ENCODE measurements at places on chromosomes 1 and 21.
A peak's percentile ranks its signal among the peaks of the same experiment; 100 is the strongest.

GRCh38 chr1:23152966-23153684 lies 15.5 kb downstream of the LUZP1 start:
- DNase-seq, result no peak

GRCh38 chr1:152801333-152801732 lies 4.8 kb downstream of the LCE1D start:
- no peak for DNase-seq

DNA sequence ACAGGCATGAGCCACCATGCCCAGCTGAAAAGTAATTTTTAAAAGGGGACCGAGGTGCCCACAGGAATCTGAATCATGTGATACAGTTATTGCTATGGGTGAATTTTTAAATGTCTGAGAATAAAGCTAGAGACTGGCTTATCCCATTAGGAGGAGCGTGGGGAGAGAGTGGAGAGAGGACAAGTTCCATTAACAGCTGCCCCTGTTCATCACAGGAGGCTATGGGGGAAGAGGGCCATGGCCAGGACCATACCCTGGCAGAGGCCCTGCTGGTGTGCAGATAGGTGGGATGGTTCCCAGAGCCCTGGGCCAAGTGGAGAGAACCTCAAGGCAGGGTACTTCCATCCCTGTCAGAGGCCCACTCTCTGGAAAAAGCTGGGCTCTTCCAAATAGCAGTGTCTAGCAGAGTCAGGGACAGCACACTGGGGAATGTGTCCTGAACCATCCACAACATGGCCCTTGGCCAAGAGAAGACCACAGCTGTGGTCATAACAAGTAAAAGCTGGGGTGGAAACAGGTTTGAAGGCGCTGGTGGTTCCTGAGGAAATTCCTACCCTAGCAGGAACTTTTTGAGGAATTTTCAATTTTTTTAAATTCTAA lies 13.7 kb upstream of the ZNF691 start:
- DNase-seq, result no peak

DNA sequence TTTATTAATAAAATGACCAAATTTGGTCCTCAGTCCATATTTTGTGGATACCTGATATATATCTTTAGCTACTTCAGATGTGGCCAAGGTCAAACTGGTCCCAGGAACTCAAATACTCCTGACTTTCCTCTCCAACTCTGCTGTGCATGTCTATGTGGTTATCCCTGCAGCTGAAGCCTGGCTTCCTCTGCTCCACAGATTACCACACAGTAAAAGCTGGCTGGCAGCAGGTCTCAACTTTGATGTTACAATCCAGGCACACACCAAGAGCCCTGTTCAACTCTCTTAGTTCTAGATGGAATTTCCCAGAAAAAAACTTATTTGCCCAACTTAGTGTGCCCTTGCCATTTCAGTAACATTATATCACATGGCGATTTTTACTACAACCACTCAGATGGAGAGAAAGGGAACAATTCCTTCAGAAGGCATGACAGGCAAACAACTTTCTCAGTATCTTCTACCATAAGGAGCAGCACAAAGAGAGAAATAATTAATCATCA lies 479.5 kb downstream of the PLPP3 start:
- no peak for DNase-seq

DNA sequence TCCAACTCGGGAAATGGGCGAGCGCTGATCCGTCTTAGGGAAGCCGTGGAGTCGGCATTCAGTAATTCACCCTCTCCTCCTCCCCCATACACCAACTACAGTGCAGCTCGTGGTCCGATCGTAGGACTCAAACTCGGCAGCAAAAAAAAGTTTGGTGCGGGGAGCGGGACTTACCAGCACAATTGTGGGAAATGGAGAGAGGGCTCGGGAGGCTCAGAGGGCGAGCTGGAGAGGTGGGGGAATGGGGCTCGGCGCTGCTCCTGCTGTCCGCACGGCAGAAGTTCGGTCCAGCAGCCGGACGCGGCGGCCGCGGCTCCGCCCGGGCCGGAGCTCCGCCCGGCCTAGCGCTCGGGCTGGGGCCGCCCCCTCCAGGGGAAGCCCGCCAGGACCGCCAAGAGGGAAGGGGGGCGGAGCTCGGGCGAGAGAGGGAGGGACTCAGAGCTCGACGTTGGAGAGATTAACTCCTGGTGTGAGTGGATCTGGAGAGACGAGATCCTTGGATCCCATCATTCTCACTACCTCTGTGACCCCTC lies 676 bp upstream of the PIAS3 start:
- peak; percentile 67 for DNase-seq

GRCh38 chr1:224704107-224704735 lies 88.1 kb downstream of the CNIH3 start:
- DNase-seq, result no peak

GRCh38 chr1:219871427-219872057 lies 56.8 kb downstream of the SLC30A10 start:
- no peak for DNase-seq

DNA sequence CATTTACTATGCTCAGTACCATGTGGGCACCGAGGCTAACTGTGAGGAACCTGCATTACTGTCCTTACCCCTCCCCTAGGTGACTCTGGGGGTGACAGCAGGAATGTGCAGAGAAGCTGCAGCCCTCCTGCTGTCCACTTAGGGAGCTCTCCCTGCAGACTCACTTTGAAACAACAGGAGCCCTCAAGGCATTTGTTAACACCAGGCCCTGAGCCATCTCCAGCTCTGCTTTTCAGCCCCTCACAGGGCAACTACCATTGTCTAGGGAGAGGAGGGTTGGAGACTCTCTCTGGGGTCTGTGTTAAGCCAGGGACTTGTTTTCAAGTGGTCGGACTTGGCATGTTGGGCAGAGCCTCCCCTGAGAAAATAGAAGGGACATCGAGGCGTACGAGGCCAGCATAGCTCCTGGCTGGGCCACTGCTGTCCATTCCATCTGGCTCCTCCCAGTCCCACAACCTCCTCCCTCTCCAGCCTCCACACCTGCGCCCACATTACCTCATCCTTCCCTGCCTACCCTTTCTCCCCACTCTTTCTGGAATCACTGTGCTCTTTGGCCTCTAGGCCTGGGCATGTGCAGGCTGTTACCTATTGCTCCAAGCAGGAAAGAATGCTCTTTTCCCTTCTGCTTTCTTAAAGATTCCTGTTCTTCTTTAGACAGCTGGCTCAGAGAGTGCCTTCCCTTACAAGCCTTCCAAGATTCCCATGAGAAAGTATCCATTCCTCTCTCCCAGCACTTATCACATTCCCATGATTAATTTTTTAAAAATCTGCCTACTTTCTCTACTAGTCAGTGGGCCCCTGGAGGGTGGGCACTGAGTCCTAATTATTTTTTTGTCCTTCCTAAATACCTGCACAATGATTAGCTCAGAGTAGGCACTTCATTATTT lies 102.7 kb upstream of the GCLM start:
- DNase-seq, result no peak

DNA sequence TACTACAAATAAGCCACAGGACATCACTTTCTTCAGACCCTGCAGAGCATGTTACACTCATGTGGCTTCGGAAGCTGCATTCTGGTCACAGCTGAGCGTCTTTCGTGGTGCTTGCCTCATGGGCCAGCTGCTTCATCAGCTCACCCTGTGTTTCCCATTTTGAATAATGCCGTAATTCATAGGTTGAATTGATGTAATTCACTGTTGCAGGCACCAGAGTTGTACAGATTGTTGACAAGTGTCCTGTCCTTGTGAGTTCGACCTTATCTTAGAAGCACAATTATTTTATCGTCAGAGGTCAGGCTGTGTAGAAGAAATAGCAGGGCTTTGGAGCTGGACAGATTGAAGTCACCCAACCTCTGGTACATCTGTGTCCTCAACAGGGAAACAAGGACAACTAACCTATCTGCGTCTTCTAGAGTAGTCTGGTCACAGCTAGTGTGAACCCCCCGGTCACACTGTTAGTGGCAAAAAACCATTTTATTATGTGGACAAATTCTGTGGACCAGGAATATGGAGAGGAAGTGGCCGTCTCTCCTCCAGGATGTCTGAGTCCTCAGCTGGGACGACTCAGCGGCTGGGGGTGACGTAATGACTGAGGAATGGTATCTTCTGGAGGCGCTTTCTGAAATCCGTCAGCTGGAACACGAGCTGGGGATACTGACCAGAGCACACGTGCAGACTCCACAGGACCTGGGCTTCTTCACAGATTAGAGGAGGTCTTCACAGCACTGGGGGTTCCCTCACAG lies 17.8 kb downstream of the PKNOX1 start:
- DNase-seq, result no peak

DNA sequence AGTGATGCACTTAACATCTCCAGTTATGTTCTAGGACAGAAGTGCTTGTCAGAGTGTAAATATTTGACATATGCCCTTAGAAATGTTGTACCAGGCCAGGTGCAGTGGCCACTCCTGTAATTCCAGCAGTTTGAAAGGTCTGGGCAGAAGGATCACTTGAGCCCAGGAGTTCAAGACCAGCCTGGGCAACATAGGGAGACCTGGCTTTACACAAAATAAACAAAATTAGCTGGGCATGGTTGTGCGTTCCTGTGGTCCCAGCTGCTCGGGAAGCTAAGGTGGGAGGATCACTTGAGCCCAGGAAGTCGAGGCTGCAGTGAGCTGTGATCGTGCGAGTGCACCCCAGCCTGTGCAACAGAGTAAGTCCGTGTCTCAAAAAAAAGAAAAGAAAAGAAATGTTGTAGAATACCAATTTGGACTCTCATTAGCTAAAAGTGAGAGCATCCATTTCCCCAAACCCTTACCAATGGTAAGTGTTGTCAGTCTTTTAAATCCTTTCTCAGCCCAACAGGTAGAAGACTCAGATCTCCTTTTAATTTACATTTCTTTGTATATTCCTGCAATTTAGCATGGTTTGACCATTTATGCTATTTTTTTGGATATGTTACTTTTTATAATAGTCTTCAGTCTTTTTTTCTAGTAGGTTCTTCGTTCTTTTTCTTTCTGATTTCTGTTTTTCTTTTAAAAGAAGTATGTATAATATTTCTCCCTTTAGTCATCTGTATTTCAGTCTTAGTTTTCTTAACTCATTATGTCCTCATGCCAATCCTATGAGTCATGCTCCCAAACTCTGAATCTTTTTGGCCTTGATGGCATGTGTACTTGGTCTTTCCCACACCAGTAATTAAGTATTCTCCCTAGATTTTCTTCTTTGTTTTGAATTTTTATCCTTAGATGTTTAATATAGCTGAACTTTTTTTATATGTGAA lies 74.4 kb downstream of the CAMTA1 start:
- DNase-seq, result no peak

DNA sequence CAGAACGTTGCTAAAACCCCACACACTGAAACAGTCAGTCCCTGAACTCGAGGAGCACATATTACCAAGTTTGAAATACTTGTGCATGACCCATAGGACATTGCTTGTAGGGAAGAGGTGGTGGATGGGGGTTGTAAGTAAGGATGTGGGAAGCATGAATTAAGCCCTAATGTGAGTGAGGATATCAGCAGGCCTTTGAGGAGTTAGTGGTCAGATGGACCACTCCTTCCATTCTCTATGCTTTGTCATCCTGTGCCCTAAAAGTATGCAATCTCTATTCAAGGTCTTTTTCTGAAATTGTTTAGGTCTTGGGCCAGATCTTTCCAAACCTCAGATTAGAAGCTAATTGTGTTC lies 70.9 kb upstream of the SAMSN1 start:
- no peak for DNase-seq

- no peak for DNase-seq
These were observed 30.9 kb upstream of the RBM15 start for GRCh38 chr1:110308247-110308646.

DNA sequence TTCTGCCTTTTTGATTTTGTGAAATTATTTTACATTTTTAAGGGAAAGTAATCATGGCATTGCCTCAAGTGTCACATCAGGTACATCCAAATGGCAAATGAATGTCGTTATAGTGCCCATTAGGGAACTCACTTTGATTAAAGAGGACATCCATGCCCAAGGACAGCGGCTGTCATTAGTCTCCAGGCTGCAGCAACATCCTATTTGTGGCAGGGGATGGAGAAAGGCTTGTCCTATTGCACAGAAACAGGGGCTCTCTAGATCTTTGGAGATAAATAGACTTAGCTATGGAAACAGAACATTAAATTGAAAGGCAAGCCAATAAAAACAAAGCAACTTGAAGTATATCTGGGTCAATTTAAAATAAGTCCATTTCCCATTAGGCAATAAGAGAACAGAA lies 439.3 kb downstream of the NEGR1 start:
- DNase-seq, result no peak

GRCh38 chr1:212247179-212247721 lies 38.0 kb upstream of the PPP2R5A start:
- DNase-seq, result no peak

DNA sequence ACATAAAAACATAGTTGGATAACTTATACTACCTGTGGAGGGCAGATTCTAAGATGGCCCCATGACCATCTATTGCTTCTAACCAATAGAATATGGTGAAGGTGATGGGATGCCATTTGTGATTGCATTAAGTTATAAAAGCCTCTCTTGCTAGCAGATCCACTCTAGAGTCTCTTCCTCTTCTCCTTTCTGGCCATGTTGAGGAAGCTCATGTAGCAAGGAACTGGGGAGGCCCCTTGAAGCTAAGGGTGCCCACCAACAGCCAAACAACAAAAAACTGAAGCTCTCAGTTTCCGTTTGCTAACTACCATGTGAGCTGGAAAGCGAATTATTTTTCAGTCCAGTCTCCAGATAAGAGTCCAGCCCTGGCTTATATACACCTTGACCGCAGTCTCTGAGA lies 16.0 kb upstream of the AGO1 start:
- DNase-seq, result no peak

DNA sequence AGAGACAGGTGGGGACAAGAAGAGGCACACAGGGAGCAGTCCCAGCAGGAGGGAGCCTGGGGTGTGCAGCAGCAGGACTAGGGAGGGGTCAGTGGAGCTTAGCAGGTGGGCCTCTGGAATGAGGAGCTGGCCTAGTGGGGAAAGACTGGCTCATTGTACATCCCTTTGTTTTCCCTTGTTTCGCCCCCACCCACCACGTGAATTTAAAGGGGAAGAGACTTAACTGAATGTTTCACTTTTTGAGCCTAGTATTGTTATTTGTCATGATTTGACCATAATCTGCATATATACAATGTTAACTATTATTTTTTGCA lies 181.7 kb downstream of the DHRS3 start:
- DNase-seq, result no peak

GRCh38 chr1:54547601-54548388 lies at the start of gene ACOT11:
Gene ACOT11 (plus strand): TSS chr1:54548228. CDS start chr1:54548310, 82 bp downstream.
- DNase-seq, result no peak

- DNase-seq, result no peak
These were observed 330.6 kb downstream of the DUSP10 start for GRCh38 chr1:221411283-221411682.
